CD14-positive monocyte (primary cell): ENCODE measurements at places on chromosomes 7 and 10. TPM values are rescaled to one million over a fixed set of nuclear protein-coding genes. Genes with fewer than 3 reads are reported as not detected.

DNA sequence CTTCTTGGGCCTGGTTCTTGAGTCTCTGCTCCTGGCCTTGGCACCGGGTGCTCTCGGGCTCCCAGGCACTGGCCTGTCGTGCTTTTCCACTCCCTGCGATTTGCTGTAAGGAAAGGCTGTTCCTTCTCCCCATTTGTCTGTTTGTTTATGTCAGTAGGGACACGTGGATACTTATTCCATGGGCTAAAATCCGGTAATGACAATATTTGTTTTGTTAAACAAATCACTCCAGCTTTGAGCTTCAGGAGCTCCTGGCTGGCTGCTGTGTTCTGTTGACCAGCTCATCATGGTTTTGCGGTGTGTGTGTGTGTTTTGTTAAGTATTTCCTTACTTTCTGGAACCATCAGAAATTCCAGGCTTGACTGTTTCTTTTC, 17.5 kb upstream of the JAKMIP3 start:
- DNase-seq, result no peak

DNA sequence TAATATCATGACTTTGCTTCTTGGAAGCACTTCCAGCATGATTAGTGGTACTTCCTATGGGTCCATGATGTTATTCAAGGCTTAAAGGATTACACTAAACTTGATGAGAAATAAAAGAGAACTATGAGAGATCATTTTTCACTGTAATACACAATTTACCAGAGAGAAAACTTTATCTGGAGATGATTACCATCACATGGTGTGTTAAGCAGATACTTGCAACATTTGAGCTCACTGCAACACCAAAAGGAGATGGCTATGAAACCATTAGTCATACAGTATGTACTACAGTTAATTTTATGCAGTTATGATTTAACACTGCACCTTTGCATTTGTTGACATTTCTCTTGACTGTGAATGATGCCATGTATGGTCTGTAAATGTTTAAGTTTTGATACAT, 311.3 kb upstream of the AOAH start:
- DNase-seq, result no peak

DNA sequence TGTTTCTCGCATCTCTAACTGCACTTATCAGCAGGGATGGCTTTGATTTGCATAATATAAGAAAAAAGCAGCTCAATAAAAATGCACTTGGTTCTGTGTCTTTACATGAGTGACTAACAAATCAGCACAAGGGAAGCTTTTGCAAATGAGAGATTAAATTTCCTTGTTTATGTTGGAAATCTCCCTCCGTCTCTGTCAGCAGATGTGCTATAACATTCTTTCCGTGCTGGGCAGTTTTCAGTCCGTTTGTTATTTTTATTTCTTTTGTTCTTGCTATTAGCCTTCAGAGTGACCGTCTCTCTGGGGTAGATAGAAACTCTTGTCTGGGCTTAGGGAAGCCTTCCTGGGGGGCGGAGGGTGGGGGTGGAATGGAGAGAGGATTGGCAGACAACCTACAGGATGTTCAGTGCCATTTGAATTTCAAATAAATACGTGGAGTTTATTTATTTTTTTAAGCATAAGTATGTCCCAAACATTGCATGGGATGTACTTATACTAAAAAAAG, 96.0 kb downstream of the GATA3 start:
- DNase-seq, result no peak

- no peak for DNase-seq
Observed at GRCh38 chr10:75862935-75863334, 431.5 kb downstream of the LRMDA start.

The COPG2 gene
- 2.7 TPM for polyA plus RNA-seq

DNA sequence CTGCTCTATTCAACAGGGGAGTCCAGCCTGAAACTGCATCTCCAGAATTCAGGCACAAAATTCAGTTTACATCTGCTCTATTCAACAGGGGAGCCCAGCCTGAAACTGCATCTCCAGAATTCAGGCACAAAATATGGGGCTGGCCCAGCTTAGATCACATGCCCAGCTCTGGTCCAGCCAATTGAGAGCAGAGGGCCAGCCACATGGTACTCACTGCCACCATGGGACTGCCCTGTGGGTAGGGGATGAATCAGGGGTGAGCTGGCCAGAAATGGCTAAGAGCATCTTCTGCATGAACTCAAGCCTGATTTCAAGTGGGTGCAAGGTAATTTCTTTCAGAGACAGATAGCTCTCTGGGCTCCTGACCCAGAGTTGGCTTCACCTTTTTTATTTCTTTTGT, 156.6 kb upstream of the LYZL2 start:
- no peak for DNase-seq

- no peak for DNase-seq
Observed at GRCh38 chr10:102117391-102118159, 2.6 kb downstream of the LDB1 start.

The CHPF2 gene
- 34.4 TPM for polyA plus RNA-seq

The VPS50 gene
- 12.6 TPM for polyA plus RNA-seq

- no peak for DNase-seq
Observed at GRCh38 chr10:52858722-52859121, 86.1 kb upstream of the MBL2 start.

GRCh38 chr7:82156168-82156567, 287.4 kb downstream of the CACNA2D1 start:
- DNase-seq, result no peak

GRCh38 chr7:67595431-67596180, 599.0 kb downstream of the TYW1 start:
- no peak for DNase-seq

GRCh38 chr7:39294022-39294421, 272.2 kb upstream of the YAE1 start:
- no peak for DNase-seq

The CRTAC1 gene
- not detected in 2 replicates for polyA plus RNA-seq

The GGCT gene
- 10.7 TPM for polyA plus RNA-seq

The SORCS3 gene
- polyA plus RNA-seq, result not detected

The GRID1 gene
- polyA plus RNA-seq, result not detected

DNA sequence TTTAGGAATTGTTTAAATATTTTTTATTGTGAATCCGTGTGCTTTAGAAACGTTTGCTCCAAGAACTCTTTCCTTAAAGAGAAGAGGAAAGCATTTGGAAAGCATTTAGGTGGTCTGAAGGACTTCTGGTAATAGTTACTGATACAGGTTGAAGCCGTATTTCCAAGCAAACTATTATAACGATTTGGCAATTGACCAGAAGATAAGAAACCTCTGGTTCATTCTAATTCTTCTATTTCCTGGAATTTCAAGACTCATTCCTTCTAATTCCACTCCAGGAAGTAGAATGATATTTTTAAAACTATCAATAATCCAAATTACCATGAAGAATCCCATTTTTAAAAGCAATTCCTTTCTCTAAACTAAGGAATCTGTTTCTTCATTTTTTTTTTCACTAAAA, 158.9 kb upstream of the AGR3 start:
- DNase-seq, result no peak
